Ascending aorta (tissue), 2 donors: ENCODE measurements at places on chromosomes 6 and 20. TPM values are rescaled to one million over a fixed set of nuclear protein-coding genes. Genes with fewer than 3 reads are reported as not detected.

DNA sequence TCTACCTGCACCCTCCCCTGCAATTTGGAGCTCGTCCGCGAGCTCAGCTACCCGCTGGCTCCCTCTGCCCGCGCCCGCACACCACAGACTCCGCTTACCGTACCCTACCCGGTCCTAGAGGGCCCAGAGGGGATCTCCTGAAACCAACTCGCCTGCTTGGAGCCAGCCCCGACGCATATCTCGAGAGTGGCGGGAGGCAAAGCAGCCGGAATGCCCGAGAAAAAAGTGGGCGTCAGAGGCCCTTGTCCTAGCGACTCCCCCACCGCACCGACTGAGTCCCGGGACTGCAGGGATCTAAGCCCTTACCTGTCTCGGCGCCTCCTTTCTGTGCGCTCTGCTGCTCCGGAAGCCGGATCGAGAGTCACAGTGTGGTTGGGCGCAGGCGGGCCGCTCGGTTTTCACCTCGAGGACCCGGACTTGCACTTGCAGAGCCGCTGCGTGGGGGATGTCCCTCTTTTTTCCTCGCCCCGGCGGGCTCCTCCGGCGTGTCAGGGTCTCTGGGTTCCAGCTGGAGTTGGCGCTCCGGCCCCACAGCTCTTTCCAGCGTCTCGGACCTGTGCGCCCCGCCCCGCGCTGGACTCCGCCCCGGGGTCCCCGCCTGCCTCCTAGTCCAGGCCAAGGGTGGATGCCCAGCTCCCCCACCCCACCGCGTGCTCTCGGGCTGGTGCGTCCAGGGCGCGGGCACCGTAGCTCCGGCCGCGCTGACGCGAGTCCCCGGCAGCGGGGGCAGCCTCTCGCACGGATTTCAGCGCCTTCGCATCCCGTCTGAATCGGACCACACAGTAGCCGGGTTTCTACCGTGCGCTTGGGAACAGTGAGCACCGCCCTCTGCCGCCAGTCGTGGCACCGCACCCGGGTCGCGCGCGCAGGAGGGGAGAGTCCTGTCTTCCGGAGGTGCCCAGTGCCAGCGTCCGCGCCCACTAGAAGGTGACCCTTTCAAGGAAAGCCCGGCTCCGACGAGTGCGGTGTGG is at the start of gene PROKR2:
Gene PROKR2 (minus strand): TSS at position 767 of the 971 bp plus-strand sequence. CDS start 2,585 bp downstream, outside the sequence.
- H3K36me3 ChIP-seq: no peaks in the 10 kb centered on the region
- no peak for DNase-seq
- H3K4me1 ChIP-seq: no peaks in the 10 kb centered on the region
- peaks cover 8% of the 10 kb centered on the region for H3K27me3 ChIP-seq
- no peak within 1 kb of the TSS for H3K4me3 ChIP-seq
- no peak within 1 kb of the TSS for H3K27ac ChIP-seq

The SOX18 gene
- total RNA-seq: 244 TPM

DNA sequence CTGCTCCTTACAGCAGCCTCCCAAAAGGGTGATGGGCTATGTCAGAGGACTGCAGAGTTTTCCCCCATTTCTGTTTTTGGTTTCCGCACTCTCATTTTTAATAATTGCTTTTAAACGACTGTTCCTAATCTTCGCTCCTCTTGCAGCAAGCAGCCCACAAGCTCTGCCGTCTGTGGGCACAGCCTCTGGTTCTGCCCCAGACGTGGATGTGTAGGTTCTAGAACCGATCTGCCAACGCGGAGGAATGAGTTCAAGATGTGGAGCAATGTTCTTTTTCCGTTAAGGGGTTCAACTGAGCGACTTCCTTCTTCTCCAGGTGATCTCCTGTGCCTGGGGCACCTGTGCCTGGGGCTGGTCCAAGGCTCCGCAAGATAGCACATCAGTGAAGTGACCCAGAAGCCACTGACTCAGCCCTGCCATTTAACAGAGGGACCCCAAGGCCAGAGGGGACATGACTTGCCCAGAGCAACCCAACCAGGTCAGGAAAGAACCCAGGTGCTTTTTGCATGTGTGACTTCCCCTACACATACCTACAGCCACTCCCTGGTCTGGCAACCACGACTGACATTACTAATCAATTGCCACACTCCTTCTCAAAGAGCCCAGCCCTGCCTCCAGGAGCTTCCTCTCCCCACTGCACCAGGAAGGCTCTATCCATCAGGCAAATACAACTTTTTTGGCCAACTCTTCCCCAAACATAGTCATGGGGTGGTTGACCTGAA is 22.7 kb downstream of the PMEPA1 start:
- H3K4me3 ChIP-seq: no peak overlapping the region
- H3K4me1 ChIP-seq: peaks cover 86% of the 10 kb centered on the region
- H3K27ac ChIP-seq: peak overlapping the region; percentile 77
- H3K36me3 ChIP-seq: no peaks in the 10 kb centered on the region

DNA sequence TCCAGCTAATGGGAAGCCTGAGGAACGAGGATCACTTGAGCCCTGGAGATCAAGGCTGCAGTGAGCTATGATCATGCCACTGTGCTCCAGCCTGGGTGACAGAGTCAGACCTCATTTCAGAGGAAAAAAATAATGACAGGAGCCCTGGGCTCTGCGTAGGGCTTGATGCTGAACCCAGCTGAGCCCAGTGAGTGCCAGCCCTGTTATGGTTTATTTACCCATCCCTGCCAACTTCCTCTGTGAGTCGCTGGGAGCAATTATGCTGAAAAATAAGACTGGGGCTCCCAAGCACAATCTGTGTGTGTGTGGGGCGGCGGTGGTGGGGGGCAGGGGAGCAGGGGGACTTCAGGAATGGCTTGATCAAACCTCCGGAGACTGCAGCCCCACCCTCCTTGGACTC is 75.9 kb upstream of the PMEPA1 start:
- H3K27me3 ChIP-seq: no peaks in the 10 kb centered on the region
- no peaks in the 10 kb centered on the region for H3K4me1 ChIP-seq
- H3K4me3 ChIP-seq: no peak overlapping the region
- DNase-seq: peak; percentile 16

The HLA-DQB2 gene
- total RNA-seq: 0.53 TPM

DNA sequence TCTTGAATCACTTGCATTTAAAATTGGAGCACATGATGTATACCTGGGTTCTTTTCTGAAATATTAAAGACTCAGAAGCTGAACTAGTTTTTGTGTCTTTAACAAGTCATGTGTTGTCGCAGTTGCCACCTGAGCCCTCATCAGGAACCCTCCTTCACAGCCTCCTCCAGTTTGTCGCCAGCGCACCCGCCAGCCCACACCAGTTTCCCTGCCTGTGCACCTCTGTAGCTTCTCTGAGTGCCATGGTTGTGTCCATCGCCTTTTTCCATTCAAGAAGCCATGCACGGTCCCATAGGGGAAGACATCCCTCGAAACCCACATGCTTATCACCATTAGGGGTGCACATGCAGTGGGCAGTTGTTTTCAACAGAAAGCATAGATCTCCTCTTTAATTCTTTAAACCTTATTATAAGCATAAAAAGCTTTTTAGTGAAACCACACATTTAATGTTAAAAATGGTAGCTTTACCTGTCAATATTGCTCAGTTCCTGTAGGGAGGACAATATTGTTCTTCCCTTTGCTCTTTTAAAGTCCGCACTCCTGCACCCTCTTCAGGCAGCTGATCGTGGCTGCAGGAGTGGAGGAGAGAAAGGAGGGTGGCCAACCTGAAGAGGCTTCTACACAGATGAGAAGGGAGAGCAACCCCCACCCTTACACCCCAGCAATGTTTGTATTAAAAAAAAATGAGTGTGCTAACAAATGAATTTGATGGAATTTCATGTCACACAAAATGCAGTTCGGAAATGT is 121.9 kb downstream of the CFAP61 start:
- no peaks in the 10 kb centered on the region for H3K36me3 ChIP-seq
- H3K27me3 ChIP-seq: no peaks in the 10 kb centered on the region
- H3K4me3 ChIP-seq: no peak overlapping the region
- no peaks in the 10 kb centered on the region for H3K4me1 ChIP-seq
- H3K27ac ChIP-seq: no peak overlapping the region

DNA sequence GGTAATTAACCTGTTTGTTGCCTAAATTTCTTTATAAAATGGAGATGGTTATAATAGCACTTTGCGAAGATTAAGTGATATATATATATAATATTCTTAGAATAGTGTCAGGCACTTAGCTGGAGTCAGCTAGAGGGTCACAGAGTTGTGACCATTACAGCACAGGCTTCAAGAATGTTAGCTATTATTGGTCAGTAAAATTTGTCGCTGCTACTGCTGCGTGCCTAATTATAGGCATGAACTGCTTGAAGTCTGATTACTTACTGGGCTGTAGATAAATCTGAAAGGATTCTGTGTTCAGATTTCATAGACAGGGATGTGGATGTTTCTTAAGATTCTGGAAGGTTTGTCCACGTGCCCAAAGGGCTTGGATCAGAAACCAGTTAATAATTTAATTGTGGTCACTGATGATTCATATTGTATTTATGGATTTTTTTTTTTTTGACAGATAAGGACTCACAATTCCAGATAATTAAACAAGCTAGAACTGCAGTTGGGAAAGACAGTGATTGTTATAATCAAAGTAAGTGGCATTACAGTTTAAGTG is 4.7 kb downstream of the SNRNP48 start:
- no peak overlapping the region for H3K27ac ChIP-seq
- H3K4me3 ChIP-seq: no peak overlapping the region
- no peaks in the 10 kb centered on the region for H3K27me3 ChIP-seq
- no peak for DNase-seq

GRCh38 chr6:106070636-106071035 is 15.5 kb upstream of the PRDM1 start:
- no peaks in the 10 kb centered on the region for H3K36me3 ChIP-seq
- no peaks in the 10 kb centered on the region for H3K4me1 ChIP-seq
- H3K27me3 ChIP-seq: no peaks in the 10 kb centered on the region
- H3K27ac ChIP-seq: no peak overlapping the region
- no peak overlapping the region for H3K4me3 ChIP-seq
- no peak for DNase-seq

The GHRH gene
- not detected for total RNA-seq

GRCh38 chr6:111973927-111974639 is 79.8 kb upstream of the CCN6 start:
- no peaks in the 10 kb centered on the region for H3K36me3 ChIP-seq
- H3K27ac ChIP-seq: peak overlapping the region; percentile 54
- DNase-seq: no peak
- H3K27me3 ChIP-seq: no peaks in the 10 kb centered on the region
- no peak overlapping the region for H3K4me3 ChIP-seq

The SLC29A1 gene
- 224 TPM for total RNA-seq

The ARMC12 gene
- not detected for total RNA-seq

The ENPP5 gene
- total RNA-seq: 0.53 TPM

The CDH4 gene
- not detected for total RNA-seq
